NCI-H1048 (cell line): ENCODE measurements at places on chromosomes 7 and 10.

- DNase-seq = no peak
These were observed 298.9 kb downstream of the ELMO1 start for GRCh38 chr7:37149773-37150124.

DNA sequence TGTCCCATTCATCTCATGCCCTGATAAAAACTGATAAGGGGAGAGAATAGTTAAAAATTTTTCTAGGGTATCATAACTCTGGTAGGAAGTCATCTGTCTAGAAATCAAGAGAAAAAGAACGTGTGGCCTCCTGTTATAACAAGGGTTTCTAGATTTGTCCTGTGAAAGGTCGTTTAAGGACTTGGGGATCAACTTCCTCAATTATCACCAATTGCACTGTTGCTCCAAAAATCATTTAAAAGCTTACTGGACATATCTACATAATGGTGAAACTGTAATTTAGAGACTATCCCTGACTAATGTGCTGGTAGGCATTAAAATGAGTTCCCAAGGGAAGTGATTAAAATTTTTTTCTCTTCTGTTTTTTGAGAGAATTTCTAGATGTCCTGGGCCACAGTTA is 58.2 kb downstream of the GPR141 start:
- DNase-seq = no peak

GRCh38 chr7:93161181-93161762 is 13.1 kb upstream of the SAMD9L start:
- no peak for DNase-seq

GRCh38 chr7:44889086-44889781 is 3.9 kb upstream of the PURB start:
- DNase-seq = no peak

- DNase-seq = no peak
These were observed 12.3 kb downstream of the KCTD7 start for GRCh38 chr7:66640802-66641525.

DNA sequence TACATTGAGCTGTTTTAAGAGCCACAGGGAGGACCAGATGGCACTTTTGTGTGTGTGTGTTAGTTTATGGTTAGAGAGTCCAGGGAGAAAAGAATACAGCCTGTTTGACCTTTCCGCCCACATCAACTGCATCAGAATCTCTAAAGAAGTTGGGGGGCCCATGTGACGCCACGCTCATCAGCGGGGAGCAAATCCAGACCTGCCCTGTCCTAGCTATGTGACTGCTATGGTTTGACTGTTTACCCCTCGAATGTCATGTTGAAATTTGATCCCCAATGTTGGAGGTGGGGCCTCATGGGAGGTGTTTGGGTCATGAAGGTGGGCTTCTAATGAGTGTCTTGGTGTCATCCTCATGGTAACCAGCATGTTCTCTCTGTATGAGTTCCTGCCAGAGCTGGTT is 128.0 kb downstream of the ADRA2A start:
- DNase-seq = no peak

DNA sequence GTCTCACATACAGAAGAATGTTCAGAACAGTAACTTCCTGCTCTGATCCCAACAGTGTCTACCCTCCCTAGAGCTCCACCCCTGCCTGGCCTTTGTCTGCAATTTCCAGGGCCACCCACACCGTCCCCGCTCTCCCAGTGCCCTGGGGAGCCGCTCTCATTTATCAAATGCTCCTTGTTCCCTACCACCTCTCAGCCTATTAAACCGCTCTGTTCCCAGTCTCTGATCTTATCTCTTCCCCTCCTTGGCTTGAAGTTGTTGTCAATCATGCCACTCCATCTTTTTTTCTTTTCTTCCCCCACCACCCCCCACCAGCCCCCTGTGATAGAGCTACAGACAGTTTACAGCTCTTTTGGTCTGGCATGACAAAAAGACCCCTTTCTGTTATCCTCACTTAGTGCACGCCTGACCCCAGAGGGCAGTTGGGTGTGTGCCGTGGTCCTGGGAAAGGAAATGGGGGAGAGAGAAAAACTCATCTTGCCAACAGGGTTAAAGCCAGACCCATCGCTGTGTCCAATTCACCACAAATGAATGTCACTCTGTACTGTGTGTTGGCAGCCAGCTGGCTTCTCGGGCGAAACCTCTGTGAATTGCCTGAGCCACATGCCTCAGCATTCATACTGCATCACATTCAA is 28.8 kb upstream of the HECTD2 start:
- DNase-seq = no peak

DNA sequence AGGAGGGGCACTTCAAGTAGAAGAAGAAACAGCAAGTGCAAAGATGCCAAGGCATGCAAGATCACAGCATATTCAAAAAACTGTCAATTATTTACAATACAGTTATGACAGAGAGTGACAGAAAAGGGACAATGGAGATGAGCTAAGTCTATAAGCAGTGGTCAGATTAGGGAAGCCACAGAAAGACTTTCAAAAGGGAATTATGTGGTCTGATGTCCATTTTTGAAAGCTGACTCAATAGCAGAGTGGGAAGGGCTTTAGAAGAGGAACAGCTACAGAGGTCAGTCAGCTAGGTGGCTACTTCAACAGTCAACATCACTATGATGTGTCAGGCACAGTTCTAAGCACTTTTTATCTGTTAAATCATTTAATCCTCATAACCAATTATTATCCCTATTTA is 45.2 kb upstream of the SPOCK2 start:
- DNase-seq = no peak

DNA sequence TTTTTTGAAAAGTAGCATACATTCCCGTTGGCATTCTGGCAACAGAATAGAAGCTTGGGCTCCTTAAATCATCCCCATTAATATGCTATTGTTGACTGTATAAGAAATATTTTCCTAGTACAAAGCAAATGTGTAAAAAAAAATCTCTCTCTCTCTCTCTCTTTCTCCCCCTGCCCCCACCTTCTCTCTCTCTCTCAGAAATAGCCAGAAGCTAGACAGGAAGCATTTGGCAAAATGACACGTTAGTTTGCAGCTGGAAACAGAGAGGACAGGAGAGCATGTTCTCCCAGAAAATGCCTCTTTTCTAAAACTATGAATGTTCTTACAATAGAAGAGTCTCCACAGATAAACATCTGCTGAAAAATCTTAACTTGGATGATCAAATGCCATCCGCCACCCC is 59.6 kb upstream of the AKR1E2 start:
- DNase-seq = no peak

DNA sequence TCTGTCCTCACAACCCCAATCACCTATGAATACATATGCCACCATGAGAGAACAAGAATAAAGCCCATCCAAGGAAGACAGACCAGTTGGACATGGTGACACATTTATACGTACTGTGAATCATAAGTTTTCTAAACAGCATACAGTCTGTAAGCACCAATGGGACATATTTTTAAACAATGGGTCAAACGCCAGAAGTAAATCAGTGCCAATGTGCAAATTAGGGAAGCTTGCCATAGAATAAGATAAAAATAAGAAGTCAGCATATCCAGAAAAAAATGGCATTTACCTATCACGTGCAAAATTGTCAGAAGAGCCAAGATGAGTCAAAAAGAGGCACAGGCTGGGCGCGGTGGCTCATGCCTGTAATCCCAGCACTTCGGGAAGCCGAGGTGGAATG is 910.4 kb downstream of the SORCS1 start:
- no peak for DNase-seq

DNA sequence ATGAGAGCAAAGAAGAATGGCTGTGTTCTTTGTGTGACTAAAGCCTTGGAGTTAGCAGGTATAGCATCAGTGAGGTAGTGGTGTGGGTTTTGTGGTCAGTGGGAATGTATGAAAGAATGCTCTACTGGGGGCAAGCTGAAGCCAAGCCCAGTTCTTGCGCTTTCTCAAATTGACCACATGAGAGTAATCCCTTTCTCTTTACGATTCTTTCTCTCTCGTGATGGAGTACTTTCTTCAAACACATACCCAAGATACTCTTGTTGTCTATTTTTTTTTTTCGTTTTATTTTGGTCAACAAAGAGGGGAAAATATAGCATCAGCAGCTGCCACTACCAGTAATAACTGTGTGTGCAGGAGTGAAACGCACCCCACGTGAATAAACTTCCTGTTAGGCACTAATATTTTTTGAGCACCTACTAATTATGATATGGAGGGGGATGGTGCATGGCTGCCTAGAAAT is 8.4 kb upstream of the PANK1 start:
- no peak for DNase-seq

- DNase-seq = no peak
These were observed 95.4 kb downstream of the HGF start for GRCh38 chr7:81674431-81674830.

DNA sequence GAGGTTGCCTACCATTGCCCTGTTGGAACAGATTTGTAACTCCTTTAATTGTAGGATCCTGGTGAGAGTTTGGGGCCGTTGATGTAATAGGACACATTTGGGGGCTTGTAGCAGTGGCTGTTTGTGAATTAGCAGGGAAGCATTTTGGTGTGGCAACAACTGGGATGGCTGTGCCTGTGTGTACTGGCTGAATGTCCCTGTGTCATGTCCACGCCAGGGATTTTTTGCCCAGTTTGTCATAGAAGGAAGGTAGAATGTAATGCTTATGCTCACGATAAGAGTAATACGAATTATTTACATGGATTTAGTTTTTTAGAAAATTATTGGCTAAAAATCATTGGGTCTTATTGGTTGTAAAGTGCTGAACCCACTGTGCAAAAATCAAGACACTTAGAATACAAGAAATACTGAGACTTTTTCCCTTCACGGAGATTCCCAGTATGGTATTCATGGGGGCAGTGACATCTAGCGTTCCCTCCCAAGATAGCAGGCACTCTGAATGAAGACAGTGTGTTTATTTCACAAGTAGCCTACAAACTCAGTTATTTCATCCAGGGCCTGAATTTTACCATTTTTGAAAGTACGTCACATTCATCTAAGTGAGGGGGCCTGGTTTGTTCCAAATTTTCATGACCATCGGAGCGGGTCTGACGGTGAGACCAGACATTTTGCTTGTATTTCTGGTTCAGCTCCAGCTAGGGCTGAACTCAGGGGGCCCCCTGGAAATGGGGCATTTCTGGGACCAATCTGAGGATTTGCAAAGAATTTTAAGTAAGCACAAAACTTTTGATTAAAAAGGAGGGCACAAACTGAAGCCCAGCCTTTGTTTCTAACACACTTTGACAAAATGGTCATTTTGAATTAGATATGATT is 74.7 kb downstream of the CACNB2 start:
- DNase-seq = no peak

DNA sequence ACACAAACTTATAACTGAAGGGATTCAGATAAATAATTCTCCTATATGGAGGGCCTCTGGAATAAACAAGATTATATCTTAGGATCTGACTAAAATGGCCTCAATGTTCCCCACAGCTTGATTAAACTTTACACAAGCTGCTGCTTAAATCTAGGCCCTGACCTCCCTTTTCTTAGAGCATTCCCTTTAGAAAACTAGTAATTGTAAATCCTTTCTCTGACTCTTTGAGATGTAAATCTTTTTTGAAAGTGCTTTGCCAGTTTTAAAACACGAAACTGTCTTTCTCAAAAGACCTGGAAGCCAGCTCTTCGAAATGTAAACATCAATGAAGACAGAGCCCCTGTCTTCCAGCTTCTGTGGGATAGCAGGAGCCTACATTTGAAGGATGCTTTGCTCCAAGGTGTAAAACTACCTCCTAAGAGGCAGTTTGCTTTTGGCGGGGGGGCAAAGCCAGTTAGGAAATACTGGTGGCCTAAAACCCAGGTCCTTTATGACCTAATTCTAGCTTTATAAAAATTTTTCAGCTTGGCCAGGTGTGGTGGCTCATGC is 758.7 kb downstream of the CNTNAP2 start:
- DNase-seq = no peak

GRCh38 chr7:45681596-45682357 is 107.6 kb downstream of the ADCY1 start:
- no peak for DNase-seq
